ENCODE measurements at places on chromosomes 13 and 19. TPM values are rescaled to one million over a fixed set of nuclear protein-coding genes. Genes with fewer than 3 reads are reported as not detected.

DNA sequence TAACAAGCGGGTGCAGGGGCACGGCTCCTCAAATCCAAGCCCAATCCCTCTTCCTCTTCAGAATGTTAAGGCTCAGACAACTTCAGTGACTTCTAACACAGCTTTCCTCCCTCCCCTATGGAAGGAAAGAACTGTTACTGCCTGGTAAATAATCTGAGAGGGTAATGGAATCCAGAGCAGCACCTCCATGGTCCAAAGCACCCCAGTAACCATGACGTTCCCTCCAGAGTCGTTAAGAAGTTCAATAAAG, 969 bp downstream of the AKT2 start:
- no peak for DNase-seq
- H3K27ac ChIP-seq, result peak overlapping the region; percentile 79
- peak overlapping the region; percentile 86 for H3K4me3 ChIP-seq
- no peaks in the 10 kb centered on the region for H3K27me3 ChIP-seq
- H3K4me1 ChIP-seq, result peaks cover 19% of the 10 kb centered on the region

C19orf67 gene
- 0.19 TPM for total RNA-seq

- H3K4me1 ChIP-seq, result no peaks in the 10 kb centered on the region
- no peaks in the 10 kb centered on the region for H3K36me3 ChIP-seq
- no peaks in the 10 kb centered on the region for H3K27me3 ChIP-seq
- no peak overlapping the region for H3K27ac ChIP-seq
Observed at GRCh38 chr19:46180701-46181387, 32.8 kb downstream of the IGFL2 start.

CABP5 gene
- not detected for total RNA-seq

- H3K4me1 ChIP-seq, result no peaks in the 10 kb centered on the region
- H3K4me3 ChIP-seq, result no peak overlapping the region
- no peak overlapping the region for H3K27ac ChIP-seq
- DNase-seq, result no peak
- no peaks in the 10 kb centered on the region for H3K36me3 ChIP-seq
- peaks cover 20% of the 10 kb centered on the region for H3K27me3 ChIP-seq
Observed at GRCh38 chr19:55433292-55433691, 9.8 kb downstream of the SHISA7 start.

TEKTIP1 gene
- 4.7 TPM for total RNA-seq

- no peaks in the 10 kb centered on the region for H3K4me1 ChIP-seq
- DNase-seq, result no peak
- H3K27ac ChIP-seq, result no peak overlapping the region
- H3K36me3 ChIP-seq, result no peaks in the 10 kb centered on the region
Observed at GRCh38 chr13:19153782-19154450, 27.7 kb downstream of the TUBA3C start.

DNA sequence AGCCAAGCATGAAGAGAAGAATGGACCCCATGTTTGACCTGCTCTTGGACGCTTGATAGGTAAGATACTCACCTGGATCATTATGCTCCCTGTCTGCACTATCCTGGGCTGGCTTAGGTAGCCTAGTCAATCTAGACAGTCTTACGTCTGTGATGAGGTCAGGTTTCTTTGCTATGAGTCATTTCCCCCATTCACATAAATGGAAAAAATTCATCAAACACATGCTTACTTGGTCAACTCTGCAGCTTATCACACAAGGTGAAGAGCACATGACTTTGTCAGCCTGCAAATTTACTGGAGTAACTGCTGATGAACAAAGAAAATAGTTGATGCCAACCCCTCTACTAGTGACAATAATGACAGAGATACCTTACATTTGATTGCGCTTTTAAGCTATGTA, 170.0 kb downstream of the NUFIP1 start:
- H3K4me1 ChIP-seq, result no peaks in the 10 kb centered on the region
- H3K27me3 ChIP-seq, result no peaks in the 10 kb centered on the region
- no peak overlapping the region for H3K4me3 ChIP-seq
- no peak overlapping the region for H3K27ac ChIP-seq

HIPK4 gene
- total RNA-seq, result not detected

- no peaks in the 10 kb centered on the region for H3K27me3 ChIP-seq
- no peak overlapping the region for H3K4me3 ChIP-seq
Observed at GRCh38 chr13:43766725-43767124, 20.0 kb downstream of the ENOX1 start.

GRCh38 chr19:821231-821824, 427 bp downstream of the PLPPR3 start:
- no peak for DNase-seq
- no peak overlapping the region for H3K27ac ChIP-seq
- H3K36me3 ChIP-seq, result no peaks in the 10 kb centered on the region
- H3K27me3 ChIP-seq, result peaks cover 24% of the 10 kb centered on the region

DNA sequence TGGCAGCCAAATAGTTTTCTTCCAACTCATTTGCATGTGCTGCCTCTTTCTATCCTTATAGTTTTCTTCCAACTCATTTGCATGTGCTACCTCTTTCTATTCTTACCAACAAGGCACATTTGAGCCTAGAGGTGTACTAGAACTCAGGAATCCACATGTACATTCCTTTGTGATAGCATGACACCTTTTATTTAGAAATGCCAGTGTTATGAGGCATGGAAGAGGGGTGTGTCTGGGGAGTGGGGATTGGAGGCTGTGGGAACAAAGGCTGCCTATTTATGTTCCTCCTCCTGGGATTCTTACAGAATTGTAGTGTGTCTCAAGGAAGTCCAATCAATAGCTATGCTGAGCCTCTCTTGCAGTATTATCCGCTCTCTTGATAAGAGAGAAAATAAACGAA, 966.7 kb downstream of the PCDH17 start:
- H3K27ac ChIP-seq, result no peak overlapping the region
- no peaks in the 10 kb centered on the region for H3K36me3 ChIP-seq
- no peaks in the 10 kb centered on the region for H3K4me1 ChIP-seq

- no peaks in the 10 kb centered on the region for H3K27me3 ChIP-seq
- H3K27ac ChIP-seq, result no peak overlapping the region
- no peak overlapping the region for H3K4me3 ChIP-seq
- no peaks in the 10 kb centered on the region for H3K4me1 ChIP-seq
- DNase-seq, result no peak
- no peaks in the 10 kb centered on the region for H3K36me3 ChIP-seq
Observed at GRCh38 chr13:42876270-42876714, 94.9 kb downstream of the FAM216B start.

LYPD5 gene
- 3.9 TPM for total RNA-seq

- H3K36me3 ChIP-seq, result no peaks in the 10 kb centered on the region
- no peaks in the 10 kb centered on the region for H3K4me1 ChIP-seq
- DNase-seq, result peak; percentile 4
- no peak overlapping the region for H3K4me3 ChIP-seq
- H3K27ac ChIP-seq, result no peak overlapping the region
Observed at GRCh38 chr19:7010722-7011593, 10.3 kb downstream of the MBD3L2B start.

FOXA3 gene
- 55.9 TPM for total RNA-seq

CDX2 gene
- 271 TPM for total RNA-seq

ARL11 gene
- total RNA-seq, result 2.3 TPM

GRCh38 chr13:89214185-89214584, 1543.0 kb downstream of the SLITRK5 start:
- H3K36me3 ChIP-seq, result no peaks in the 10 kb centered on the region
- no peaks in the 10 kb centered on the region for H3K27me3 ChIP-seq

DNA sequence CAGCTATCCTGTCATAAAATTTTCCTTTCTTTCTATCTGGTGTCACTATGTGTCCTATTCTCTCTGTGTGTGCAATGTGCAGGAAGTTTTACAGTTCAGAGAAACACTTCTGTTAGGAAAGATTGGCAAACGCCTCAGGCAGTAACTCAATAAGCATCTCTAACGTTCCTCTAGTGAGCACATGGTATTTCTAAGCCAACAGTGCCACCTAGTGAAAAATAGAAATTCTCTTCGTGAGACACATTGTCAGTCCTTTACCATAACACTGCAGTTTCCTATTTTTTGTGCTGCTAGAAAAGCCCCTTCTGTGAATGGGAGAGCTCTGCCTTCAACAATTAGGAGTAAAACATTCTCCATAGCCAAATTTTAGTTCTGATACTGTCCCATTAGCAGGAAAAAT, 50.7 kb downstream of the ZNF723 start:
- no peak overlapping the region for H3K27ac ChIP-seq
- H3K4me1 ChIP-seq, result no peaks in the 10 kb centered on the region
- no peaks in the 10 kb centered on the region for H3K27me3 ChIP-seq

CADM4 gene
- 5.8 TPM for total RNA-seq

U2AF1L4 gene
- total RNA-seq, result 14.9 TPM

DNA sequence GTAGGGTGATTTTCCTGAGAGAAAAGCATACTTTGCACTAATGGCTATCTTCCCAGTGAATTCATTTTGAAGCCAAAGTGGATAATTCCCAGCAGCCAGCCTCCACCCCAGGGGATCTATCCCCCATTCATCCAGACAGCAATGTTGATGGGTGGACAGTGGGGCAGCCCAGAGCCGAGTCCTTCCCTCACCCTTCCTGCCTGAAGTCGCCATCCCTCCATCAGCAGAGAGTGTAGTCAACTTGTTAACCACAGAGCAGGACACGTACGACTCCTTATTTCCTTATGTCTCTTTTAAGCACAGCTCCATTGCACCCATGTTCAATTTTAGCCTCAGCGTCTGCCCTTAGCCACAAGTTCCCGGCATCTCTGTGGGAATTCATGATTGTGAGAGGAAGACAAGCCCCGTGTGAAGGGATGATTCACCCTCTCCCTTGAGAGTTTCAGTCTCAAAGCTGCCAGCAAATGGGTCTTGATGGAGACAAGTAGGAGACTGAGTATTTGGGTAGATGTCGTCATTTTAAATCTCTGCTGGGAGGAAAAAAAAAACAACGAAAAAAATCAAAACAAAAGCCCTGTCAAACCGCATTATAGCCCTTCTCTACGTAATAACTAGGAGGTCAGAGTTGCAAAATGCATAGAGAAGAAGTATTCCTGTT, 58.3 kb upstream of the MEDAG start:
- H3K36me3 ChIP-seq, result no peaks in the 10 kb centered on the region
- no peak for DNase-seq
- no peaks in the 10 kb centered on the region for H3K4me1 ChIP-seq
- H3K4me3 ChIP-seq, result no peak overlapping the region

GRCh38 chr13:82412749-82413148, 1469.5 kb downstream of the SLITRK1 start:
- no peaks in the 10 kb centered on the region for H3K4me1 ChIP-seq
- no peak for DNase-seq
- no peaks in the 10 kb centered on the region for H3K27me3 ChIP-seq
- H3K27ac ChIP-seq, result no peak overlapping the region
- H3K36me3 ChIP-seq, result no peaks in the 10 kb centered on the region

FXYD1 gene
- 15.1 TPM for total RNA-seq

GRCh38 chr19:3942790-3943409, 10.0 kb downstream of the NMRK2 start:
- H3K36me3 ChIP-seq, result no peaks in the 10 kb centered on the region
- no peak overlapping the region for H3K27ac ChIP-seq
- no peak overlapping the region for H3K4me3 ChIP-seq
- H3K27me3 ChIP-seq, result no peaks in the 10 kb centered on the region
- no peak for DNase-seq

DNA sequence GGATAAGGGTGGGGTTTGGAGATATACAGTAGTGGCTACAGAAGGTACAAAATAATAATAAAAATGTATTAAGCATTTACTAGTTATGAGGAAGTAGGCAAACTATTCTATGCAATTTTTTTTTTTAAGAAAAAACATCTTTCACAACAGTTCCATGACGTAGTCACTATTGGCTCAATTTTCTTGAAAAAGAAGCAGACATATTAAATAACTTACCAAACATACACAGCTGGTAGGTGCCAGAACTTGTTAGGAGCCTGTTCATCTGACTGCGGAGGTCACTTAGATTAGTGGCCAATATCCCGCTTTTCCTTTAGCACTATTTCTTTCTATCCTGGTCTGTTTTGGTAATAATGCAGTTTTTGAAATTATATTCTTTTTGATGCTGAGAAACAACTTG, 593.5 kb downstream of the KCTD12 start:
- H3K27me3 ChIP-seq, result no peaks in the 10 kb centered on the region
- H3K4me3 ChIP-seq, result no peak overlapping the region
- H3K4me1 ChIP-seq, result no peaks in the 10 kb centered on the region
- H3K27ac ChIP-seq, result no peak overlapping the region

TIMM44 gene
- 50.8 TPM for total RNA-seq

PIP5K1C gene
- 22.8 TPM for total RNA-seq

GRCh38 chr13:26599403-26599802, 41.9 kb downstream of the WASF3 start:
- H3K27ac ChIP-seq, result no peak overlapping the region
- H3K4me1 ChIP-seq, result no peaks in the 10 kb centered on the region
- H3K27me3 ChIP-seq, result no peaks in the 10 kb centered on the region
- H3K36me3 ChIP-seq, result no peaks in the 10 kb centered on the region
- H3K4me3 ChIP-seq, result no peak overlapping the region

GRCh38 chr19:49567861-49568441, 12.4 kb downstream of the NOSIP start:
- DNase-seq, result peak; percentile 80
- H3K4me1 ChIP-seq, result peaks cover 28% of the 10 kb centered on the region
- H3K27ac ChIP-seq, result peak overlapping the region; percentile 80
- no peaks in the 10 kb centered on the region for H3K36me3 ChIP-seq
- no peaks in the 10 kb centered on the region for H3K27me3 ChIP-seq

DNA sequence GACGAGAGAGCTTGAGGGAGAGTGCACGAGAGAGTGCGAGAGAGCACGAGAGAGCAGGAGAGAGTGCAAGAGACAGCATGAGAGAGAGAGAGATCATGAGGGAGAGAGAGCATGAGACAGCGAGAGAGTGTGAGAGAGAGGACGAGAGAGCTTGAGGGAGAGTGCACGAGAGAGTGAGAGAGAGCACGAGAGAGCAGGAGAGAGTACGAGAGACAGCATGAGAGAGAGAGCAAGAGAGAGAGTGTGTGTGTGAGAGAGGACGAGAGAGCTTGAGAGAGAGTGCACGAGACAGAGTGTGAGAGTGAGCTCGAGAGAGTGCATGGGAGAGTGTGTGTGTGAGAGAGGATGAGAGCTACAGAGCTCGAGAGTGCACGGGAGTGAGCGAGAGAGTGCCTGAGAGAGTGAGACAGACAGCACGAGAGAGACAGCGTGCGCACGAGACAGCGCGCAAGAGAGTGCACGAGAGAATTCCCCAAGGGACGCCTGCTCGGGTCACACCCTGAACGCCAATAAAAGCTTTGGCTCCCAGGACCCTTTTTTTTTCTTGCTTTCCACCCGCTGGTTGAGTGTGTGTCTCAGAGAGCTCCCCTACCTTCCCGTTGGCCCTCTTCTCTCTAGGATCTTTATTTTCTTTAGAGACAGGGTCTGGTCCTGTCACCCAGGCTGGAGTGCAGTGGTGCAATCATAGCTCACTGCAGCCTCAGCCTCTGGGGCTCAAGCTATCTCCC, 3.7 kb downstream of the CD70 start:
- H3K27ac ChIP-seq, result no peak overlapping the region
- no peak overlapping the region for H3K4me3 ChIP-seq
- peaks cover 35% of the 10 kb centered on the region for H3K27me3 ChIP-seq
- no peaks in the 10 kb centered on the region for H3K36me3 ChIP-seq

DNA sequence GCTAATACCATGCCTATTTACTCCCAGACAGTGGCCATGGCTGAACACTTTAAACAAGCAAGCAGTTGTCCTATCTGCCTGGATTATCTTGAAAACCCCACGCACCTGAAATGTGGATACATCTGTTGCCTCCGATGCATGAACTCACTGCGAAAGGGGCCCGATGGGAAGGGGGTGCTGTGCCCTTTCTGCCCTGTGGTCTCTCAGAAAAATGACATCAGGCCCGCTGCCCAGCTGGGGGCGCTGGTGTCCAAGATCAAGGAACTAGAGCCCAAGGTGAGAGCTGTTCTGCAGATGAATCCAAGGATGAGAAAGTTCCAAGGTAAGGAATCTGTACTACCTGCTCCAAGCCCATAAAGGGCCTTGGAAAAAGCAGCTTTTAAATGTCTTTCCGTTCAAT, 8.6 kb downstream of the RFPL4AL1 start:
- no peak overlapping the region for H3K27ac ChIP-seq
- H3K27me3 ChIP-seq, result no peaks in the 10 kb centered on the region
- no peak overlapping the region for H3K4me3 ChIP-seq
- DNase-seq, result no peak
- H3K4me1 ChIP-seq, result no peaks in the 10 kb centered on the region

IGFL4 gene
- not detected for total RNA-seq
